ENCODE measurements at places on chromosomes 6 and 20.

- DNase-seq: no peak
These were observed 1.1 kb downstream of the SLC22A23 start for GRCh38 chr6:3455569-3456394.

DNA sequence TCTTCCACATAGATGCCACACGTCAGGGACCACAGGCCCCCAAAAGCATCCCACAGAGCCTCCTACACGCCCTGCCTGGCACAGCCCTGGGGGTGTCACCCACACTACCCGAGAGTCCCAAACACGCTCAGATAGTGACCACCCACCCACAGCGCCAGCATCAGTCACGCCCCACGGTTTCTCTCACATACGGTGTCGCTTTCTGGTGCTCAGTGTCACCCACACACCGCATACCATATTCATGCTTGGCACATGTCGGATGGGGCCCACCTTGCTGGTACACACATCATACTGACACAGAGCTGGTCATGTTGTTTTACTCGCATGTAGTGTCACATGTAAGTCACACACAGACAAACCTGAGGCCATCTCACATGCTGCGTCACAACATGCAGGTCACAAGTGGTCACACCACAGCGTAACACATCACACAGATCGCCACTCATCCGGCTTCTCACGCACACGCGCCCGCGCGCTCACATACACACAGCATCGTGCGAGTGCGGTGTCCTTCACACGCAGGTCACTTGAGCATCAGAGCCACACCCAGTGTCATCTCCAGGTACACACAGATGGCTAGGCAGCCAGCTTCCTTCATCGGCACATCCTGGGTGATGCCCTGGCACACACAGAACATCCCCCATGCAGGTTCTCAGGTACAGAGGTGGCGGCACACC is 3.4 kb downstream of the TEAD3 start:
- no peak for DNase-seq

DNA sequence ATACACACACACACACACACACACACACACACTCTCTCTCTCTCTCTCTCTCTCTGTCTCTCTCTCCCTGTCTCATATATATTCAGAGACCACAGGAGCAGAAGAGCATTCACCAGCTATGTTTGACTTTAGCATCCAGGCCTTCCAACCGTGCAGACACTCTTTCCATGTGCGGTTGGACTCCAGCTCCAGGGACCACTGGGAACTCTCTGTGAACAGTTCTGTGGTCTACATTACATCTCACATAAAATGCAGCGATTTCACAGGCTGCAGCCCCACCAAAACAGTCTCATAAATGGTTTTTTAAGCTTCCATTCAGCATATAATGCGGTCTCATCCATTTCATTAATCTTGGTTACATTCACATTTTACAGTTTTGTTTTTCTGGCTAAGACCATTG is 508.4 kb upstream of the SULF2 start:
- DNase-seq: no peak

DNA sequence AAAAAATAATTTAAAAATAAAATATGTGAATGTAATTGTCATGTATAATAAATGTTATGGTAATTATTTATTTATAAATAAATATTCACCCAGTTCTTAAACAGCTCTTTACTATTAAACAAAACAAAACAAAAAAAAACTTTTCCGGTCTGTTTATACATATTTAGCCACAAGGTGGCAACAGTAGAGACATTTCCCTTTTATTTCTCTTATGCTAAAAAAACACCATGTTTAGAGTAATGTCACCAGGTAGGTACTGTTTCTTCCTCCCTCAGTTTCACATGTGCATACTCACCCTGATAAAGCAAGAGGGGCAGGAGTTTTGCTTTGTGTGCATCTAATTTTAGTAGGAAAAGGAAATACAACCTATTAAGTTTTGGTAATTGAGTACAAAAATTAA is 610.4 kb upstream of the IMPG1 start:
- peak; percentile 38 for DNase-seq

DNA sequence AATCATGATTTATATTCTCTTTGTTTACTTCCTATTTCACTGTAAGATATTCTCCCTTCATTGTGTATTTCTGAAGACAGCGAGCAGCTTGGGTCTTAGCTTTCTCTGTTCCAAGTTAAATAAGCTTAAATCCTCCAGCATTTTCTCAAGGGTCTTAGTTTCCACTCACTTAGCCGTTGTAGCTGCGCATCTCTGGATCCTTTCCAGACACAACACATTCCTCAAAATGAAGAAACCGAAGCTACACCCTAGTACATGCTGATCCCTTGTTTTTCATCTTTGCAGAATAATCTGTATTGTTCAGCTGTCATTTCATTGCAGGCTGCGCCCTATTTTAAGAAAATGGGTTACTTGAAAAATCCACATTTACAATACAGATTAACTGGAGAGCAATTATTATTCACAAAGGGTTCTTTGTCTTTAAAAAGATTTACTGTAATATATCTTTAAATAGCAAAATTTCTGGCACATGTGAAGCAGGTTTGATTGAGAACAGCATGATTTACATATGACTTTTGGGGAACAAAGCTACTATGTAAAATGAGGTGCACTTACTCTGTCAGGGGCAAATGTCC is 375.8 kb downstream of the QKI start:
- no peak for DNase-seq

- no peak for DNase-seq
These were observed 61.1 kb upstream of the TGM3 start for GRCh38 chr20:2234598-2235191.

DNA sequence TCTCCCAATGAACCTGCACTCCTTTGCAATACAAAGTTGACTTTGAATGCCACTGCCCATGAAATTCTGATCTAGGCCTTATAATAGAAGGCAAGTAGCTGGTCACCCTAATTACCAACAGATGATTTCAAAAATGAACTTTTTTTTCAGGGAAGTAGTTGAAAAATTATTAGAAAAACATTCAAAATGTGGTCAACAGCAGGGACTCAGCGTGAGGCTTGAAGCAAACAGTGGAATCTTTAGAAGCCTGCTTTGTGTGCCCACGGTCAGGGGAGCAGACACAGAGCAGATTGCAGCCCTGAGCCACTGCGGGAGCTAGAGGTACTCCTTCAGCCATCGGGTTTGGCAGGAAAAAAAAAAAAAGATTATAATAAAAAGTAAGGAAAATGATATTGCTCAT is 87.1 kb upstream of the HEY2 start:
- no peak for DNase-seq

- no peak for DNase-seq
These were observed 5.7 kb downstream of the TMEM181 start for GRCh38 chr6:158565482-158566040.

GRCh38 chr6:44071670-44072451 is 55.4 kb downstream of the MRPL14 start:
- DNase-seq: no peak

GRCh38 chr6:107716688-107717089 is 107.4 kb downstream of the SCML4 start:
- peak; percentile 90 for DNase-seq

GRCh38 chr6:148906386-148906785 is 159.6 kb downstream of the UST start:
- no peak for DNase-seq

DNA sequence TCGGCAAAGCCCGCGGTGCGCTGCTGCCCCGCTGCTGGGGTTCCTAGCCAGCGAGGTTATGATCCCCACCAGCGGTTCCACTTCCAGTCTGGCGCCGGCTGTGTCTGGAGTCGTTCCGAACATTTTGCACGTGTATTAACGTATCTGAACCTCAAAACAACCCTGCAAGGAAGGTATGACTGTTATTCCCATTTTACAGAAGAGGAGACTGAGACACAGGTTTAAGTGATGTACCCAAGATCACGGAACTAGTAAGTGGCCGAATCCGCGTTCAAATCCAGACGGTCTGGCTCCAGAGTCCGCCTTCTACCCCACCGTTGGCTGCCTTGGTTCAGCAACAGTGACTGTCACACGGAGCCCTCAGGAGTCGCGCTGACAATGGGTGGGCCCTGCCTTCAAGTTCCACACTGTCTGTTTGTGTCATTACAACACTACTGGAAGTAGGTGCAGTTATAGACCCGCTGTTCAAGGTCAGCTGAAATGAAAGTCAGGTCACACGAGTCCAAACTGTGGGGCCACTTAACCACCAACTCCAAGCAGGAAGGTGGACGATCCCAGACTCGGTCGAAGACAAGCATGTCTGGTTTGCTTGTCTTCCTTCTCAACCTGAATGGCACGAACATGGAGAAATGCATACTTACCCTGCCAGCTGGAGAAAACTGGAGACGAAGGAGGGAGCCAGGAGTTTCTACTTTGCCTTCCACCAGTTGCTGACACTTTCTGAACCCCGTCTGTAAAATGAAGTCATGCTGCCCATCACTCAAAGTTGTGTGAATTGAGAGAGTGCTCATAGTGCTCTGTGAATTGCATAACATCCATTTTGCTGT is 803 bp upstream of the SRXN1 start:
- no peak for DNase-seq

GRCh38 chr6:126339796-126340609 is at the start of gene CENPW:
TSS of gene CENPW (plus strand) at chr6:126340115. CDS start at chr6:126340274, 159 bp downstream.
- DNase-seq: peak; percentile 97

GRCh38 chr6:162364488-162364887 is 363.1 kb downstream of the PRKN start:
- DNase-seq: no peak

GRCh38 chr6:87473419-87473903 is 687 bp downstream of the SLC35A1 start:
- peak; percentile 75 for DNase-seq

DNA sequence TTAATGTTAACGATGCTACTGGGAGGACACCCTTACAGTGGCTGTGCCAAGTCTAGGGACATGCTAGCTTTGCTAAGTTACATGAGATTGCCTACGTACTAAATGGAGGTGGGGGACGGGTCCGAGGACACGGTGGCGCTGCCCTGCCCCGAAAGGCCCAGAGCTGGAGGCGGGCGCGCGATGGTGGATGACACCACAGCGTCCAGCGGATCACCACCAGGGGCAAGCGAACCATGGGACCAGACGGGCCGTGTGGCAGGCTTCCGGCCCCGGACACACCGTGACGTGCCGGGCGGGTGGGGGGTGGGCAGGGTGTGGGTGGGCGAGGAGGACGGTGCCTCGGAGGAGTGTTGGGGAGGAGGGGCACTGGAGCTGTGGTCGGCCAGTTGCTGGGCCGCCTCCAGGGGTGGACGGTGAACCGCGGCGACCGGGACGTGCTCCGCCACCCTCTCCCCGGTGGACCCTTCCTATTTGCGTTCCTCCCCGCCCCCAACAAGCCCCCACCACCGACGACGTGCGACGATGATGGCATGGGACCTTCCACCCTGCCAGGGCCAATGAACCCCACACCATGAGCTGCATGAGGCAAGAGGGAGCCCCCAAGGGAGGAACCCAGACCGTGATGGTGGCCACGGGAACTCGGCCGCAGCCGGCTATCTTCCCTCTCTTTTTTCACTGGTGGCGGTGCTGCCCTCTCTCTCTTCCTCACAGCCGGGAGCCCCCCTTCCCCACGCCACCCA is 773.3 kb upstream of the DEFB115 start:
- DNase-seq: no peak

GRCh38 chr6:106145741-106146227 is 59.6 kb downstream of the PRDM1 start:
- no peak for DNase-seq

DNA sequence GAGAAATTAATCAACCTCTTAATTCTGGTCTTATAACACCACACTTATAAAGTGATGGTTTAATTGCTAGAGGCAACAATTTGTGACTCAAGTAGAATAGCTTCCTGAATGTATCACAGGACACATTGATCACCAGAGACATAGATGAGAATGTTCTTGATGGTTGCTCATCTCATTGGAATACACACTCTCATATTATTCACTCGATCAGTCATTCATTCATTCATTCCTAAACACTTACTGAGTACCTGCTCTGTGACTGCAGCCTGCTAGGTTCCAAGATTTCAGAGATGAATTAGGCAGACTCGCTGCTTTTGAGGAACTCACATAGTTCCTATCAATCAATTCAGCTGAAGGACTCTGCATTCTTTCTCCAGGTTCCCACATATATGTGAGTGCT is 365.1 kb upstream of the SOX4 start:
- no peak for DNase-seq

DNA sequence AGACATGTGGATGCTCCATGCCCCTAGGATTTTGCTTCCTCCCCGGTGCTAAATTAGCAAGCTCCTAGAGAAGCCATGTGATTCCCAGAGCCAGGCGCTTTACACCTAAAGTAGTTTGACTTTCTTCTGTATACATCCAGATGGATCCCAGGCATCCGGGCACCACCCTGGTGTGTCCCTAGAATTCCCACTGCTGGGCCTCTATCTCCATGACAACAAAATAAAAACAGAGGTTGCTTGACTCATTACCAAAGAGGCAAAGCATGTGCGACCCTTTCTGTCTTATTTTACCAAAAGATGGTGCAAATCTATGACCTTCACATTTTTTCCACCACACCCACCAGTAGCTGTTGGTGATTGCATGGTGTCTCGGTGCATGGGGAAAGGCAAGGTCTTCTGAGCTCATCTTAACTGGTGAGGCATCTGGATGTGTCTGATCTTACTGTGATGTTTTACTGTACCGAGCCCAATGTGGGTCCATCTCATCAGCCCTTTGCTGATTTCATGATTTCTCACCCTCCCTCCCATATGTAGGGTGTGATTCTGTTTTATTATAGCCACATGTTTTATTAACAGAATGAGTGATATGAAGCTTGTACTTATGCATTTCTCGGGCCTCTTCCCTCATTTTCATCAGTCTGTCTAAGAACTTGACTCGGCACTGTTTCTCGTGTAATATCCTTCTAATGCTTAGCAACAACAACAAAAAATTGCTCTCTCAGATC is 27.4 kb upstream of the VAPB start:
- DNase-seq: no peak
